ENCODE measurements at places on chromosomes 3 and 15.
A peak's percentile ranks its signal among the peaks of the same experiment; 100 is the strongest.

DNA sequence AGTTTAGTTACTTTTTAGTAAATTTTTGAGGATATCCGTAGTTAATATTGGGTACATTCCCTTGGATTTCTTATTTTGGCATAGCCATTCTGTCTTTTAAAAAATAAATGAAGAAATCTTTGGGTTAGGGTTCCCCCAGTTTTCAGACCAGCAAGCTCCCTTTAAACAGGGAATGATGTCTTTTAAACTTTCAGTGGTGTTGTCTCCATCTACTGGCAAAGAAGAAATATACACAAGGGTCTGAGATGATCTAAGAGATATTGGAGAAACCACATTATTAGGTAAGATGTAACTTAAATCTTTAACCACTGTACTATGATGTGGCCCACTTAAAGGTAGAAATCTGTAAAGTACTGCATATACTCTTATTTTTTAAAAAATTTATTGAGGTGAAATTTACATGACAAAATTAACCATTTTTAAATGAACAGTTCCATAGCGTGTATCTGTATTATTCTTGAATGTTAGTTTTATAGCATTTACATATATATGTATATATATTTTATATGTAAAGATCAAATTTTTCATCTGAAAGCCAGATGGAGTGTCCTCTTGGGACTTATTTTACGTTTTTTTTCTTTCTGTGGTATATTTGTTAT, 35.1 kb upstream of the EIF3J start:
- peak; percentile 9 for DNase-seq

GRCh38 chr3:138593488-138594149, 441 bp downstream of the CEP70 start:
- no peak for DNase-seq

DNA sequence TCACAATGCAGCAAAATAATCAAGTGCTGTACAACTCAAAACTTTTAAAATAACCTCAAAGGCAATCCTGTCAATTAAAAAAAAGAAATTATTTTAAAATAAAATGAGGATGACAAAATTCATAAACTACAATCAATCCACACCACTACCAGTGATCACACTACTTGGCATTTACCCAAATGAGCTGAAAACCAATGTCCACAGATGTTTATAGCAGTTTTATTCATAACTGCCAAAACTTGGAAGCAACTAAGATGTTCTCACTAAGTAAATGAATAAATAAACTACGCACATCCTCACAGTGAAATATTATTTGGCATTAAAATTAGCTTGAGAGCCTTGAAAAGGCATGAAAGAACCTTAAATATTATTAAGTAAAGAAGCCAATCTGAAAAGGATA, 121.3 kb downstream of the STAG1 start:
- DNase-seq: no peak

DNA sequence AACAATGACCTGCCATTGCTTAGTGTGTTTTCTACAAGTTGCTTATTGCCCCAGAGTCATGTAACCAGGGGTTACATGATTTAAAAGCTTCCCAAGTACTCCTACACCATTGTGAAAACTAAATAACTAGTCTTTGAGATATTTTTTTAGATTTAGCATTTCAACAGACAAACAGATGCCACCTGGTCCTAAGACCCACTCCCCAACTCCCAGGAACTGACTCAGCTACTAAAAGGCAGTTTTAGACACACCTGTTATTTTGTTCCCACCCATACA, 28.1 kb upstream of the KBTBD12 start:
- no peak for DNase-seq

GRCh38 chr3:33980252-33980651, 181.8 kb downstream of the PDCD6IP start:
- DNase-seq: peak; percentile 78

GRCh38 chr3:188052169-188053035, 101.6 kb upstream of the LPP start:
- DNase-seq: no peak

DNA sequence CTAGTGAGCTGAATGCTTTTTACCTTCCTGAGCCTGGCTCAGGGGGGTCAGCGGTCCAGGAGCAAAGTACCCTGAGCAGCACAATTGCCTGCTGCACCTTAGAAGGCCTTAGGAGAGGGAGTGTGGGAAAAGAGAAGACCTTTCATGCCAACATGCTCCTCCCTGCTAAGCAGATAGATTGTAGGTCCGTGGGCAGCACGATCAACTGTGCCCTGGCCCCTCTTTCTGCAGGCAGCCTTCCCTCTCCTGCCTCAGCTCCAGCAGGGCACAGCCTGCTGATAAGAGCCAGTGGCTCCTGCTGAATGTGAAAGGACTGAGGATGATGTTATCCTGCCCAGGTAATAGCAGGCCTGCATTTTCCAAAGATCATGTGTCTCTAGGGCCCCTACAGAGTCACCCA, 4.1 kb downstream of the CORO2B start:
- DNase-seq: no peak

GRCh38 chr3:3586336-3586735, 212.9 kb upstream of the LRRN1 start:
- no peak for DNase-seq

GRCh38 chr3:179921500-179921899, 115.2 kb downstream of the PEX5L start:
- no peak for DNase-seq

DNA sequence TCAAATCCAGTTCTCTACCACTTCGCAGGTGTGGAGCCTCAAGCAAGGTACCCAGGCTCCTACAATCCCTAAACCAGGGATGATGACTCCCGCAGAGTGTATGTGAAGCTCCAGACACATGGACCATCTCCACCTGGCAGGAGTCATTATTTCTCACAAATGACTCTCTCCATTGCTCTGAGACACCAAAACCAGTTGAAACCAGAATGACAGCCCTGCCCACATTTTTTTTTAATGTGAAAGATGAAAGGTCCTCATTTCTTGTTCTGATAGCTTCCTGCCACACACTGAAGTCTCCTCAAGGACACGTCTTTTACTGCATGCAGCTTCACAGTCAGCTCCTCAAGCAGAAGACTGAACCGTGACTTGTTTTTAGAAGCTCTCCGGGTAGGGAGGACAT, 61.4 kb upstream of the ZBTB38 start:
- DNase-seq: no peak

DNA sequence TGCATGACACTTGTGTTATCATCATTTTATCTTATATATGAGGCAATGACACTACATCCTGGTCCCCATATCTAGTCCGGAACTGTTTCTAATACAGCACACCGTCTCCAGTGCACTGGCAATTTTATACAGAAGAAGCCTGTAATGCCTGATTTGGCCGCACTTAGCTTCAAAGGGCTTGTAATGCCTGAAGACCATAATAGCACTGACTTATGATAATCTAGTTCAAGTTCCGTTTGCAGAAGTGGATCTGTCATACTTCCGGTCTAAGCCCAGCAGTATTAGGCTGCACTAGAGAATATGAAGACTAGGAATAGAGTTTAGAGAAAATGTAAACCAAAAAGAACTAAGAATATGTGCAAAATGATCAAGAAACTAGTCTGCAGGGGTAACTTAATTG, 1.3 kb downstream of the BNIP2 start:
- no peak for DNase-seq

- no peak for DNase-seq
These were observed 33.8 kb downstream of the MGLL start for GRCh38 chr3:127788451-127788909.

DNA sequence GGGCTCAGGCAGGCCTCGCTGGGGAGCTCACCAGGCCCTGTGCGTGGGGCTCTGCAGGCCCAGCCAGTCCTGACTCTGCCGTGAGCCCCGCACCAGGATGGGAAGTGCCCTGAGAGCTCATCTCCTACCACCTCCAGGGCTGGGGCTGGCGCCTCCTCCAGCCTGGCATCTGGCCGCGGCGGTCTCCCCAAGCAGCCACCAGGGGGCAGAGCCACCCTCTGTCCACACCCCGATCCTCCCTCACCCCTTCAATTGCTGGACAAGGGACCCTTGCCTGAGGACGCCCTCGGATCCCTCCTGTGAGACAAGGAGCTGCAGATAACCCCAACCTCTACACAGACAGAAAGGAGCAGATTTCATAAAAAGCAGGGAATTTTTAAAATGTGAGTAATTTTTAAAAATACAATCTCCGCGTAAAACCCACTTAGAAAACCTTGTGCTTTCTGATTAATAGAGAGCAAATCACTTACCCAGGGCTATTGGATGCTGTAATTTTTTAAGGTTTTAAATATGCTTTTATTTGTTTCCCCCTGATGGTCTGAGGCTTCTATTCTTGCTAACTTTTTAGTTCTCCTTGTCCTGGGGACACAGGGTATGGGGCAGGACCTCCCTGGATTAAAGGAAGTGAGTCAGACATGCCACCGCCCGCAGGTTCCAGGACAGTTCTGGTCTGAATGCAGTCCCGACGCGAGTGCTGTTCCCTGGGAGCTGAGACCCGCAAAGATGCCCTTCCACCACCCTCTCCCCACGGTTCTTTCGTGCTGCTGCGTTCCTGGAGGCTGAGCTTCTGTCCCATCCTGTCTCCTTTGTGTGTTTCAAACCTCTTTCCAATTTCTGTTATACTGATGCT, 52.3 kb upstream of the CHRNA7 start:
- no peak for DNase-seq

- DNase-seq: no peak
These were observed 6.8 kb upstream of the ZNF770 start for GRCh38 chr15:34994925-34995324.

GRCh38 chr3:36484386-36484785, 104.1 kb downstream of the STAC start:
- peak; percentile 18 for DNase-seq

DNA sequence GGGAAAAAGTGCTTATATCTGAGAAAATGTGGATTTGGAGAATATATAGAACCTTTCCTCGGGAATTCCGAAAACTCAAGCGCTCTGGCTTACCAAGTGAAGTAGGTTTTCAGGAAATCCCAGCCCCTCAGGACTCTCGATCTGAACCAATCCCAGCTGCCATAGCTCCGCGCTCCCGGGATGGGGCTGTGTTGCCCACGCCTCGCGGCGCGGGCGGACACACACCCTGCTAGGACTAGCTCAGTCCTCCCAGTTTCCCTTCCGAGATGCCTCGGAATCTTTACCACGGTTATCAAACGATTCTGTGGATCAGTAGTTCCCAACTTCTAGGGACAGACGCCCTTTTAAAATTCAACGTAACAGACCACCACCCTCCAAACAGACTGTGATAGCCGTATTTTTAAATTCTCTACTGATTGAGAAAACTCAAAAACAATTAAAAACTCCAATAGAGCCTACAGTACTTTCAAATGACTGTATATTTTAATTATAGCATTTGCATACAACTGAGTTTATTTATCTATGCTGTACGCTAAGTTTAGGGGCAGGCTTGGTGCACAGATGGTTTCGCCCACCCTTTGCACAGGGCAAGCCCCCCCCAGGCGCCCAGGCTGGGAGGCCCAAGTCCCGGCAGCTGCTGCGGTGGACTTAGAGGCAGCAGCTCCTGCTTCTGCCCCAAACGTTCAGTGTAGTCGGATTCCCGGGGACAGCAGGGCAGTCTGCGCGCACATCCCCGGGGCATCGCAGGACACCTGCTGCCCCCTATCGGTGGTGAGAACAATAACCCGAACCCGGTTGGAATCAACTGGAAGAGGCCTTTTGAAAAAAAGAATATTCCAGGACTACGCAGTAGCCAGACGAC, 52.3 kb downstream of the CCDC54 start:
- DNase-seq: peak; percentile 73

DNA sequence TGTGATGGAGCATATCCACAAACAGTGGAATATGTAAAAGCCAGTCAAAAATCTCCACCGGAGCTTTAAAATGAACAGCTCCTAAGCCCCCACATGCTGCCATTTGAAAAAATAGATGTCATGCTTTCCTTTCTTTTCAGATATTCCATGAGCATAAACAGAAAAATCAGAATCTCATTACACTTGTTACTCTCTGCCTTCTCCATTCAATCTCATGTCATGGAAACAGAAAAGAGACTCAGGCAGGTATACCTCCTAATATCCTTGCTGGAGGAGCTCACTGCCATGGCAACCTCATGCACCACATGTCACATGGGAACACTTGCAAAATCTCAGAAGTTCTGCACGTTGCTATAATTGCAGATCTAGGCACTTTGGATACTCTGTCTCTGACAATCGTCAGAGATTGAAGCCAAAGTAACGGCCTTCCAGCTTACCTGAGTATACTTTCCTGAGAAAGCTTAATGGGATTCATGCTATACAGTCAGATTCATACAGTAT, 317.0 kb upstream of the ADAMTS9 start:
- no peak for DNase-seq

GRCh38 chr3:15681668-15682067, 80.1 kb downstream of the BTD start:
- DNase-seq: no peak

DNA sequence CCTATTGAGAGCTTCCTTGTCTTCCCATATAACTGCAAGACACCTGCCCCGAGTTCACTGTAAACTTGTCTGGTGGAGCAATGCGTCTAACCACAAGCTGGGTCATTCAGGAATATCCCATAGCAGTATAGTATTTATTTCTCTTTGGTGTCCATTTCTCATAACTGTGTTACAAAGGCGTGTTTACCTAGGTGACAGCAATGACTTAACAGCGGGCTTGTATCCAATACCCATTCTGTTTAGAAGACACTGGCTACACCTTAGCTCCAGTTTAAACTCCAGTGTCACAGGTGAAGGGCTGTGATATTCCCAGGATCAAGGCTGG, 24.3 kb downstream of the ATP10A start:
- DNase-seq: no peak
